Forelimb muscle (tissue), 1 donor: ENCODE measurements at places on chromosomes 13 and 19.

DNA sequence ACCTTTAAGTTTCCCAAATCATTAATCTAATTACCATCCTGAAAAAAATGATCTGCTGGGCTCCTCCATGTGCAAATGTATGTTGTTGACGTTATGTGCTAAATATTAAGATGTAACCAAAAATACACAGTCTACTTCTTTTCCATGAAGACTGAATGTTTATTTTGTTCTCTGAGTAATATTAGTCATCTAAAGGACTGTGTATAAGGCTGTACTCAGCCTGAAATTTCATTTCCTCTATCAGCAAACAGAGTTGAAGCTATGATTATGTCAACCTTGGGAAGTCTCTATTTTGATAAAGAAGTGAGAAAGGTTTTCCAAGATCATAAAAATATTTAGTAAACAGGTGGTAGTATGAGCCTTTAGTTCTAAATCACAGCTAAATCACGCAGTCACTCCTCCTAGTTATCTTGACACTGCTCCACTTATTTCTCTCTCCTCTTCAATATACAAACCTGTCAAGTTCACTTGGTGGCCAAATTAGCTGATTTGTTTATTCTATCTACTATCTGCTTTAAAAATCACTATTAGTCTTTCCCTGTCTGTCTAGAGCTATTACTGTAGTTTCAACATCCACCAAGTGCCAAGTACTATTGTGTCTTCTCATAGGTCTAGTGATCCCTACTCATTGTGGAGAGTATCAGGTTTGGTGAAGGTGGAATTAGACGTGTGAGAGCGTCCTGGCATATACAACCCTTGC, 211.7 kb upstream of the STARD13 start:
- DNase-seq = no peak

- DNase-seq = no peak
Measured at GRCh38 chr13:80957019-80957655, 616.2 kb upstream of the SPRY2 start.

DNA sequence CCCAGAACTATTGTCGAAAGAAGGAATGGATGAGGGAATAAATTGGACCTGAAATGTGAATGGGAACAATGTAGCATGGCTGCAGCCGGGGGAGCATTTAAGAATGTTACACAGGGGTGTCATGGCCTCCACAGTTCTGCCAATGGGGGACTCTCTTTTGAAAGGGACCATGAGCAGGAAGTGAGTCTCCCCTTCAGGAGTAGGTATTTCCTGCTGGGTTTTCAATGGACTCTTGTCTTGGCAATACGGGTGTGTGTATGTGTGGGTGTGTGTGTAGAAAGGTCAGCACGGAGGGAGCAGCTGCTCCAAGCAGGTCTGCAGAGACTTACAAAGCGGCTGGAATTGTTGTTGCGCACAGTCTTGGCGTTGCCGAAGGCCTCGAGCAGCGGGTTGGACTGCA, 24.4 kb downstream of the MYO1F start:
- DNase-seq = no peak

DNA sequence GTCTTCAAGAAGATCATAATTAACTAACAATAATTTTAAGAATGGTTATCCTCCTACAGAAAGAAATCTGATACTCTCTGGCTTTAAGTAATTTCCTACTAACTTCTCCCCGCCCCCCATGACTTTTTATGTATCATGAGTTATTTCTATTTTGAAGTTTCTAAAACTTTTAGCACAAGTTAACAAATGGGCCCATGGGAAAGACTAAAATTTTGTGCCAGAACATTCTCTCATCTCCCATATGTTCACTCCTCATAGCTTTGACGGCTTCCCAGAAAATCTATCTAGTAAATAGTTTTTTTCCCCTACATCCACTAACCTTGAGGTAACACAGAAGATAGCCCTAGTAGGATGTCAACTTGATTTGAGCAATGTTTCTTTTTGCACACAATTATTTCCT, 148.3 kb downstream of the POSTN start:
- DNase-seq = peak; percentile 66

DNA sequence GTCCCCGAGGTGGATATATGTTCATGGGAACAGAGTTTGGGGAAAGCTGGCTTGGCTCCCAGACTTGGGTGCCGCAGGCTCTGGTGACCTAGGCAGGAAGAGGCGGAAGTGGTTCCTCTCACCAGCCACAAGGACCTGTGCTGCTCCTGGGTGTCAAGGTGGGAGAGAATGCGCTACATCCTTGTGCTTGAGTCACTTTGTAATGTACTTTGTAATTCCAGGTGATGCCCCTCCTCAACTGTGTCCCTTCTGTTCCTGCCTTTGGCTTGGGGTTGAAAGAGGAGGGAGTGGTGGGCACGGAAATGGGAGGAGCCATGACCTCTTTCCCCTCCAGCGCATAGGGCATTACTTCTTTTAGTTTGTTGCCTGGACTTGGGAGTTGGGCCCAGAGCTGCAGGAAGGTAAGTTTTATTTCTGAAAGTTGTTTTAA, 10.9 kb downstream of the GARRE1 start:
- no peak for DNase-seq

- DNase-seq = peak; percentile 64
Measured at GRCh38 chr13:35140831-35141230, 198.8 kb downstream of the NBEA start.

GRCh38 chr13:100356426-100356825, 232.2 kb downstream of the GGACT start:
- DNase-seq = no peak

- no peak for DNase-seq
Measured at GRCh38 chr19:29118389-29118788, 94.6 kb downstream of the UQCRFS1 start.
